ENCODE measurements at places on chromosomes 12 and 14.

GRCh38 chr12:67927815-67928214, 61.4 kb upstream of the IFNG-AS1 start:
- DNase-seq, result no peak

- DNase-seq, result no peak
Observed at GRCh38 chr12:55687746-55688145, 20.0 kb downstream of the ITGA7 start.

- no peak for DNase-seq
Observed at GRCh38 chr12:46267575-46267824, 1.3 kb downstream of the SLC38A1 start.

- DNase-seq, result no peak
Observed at GRCh38 chr12:31519511-31519910, 71.4 kb downstream of the DENND5B start.

DNA sequence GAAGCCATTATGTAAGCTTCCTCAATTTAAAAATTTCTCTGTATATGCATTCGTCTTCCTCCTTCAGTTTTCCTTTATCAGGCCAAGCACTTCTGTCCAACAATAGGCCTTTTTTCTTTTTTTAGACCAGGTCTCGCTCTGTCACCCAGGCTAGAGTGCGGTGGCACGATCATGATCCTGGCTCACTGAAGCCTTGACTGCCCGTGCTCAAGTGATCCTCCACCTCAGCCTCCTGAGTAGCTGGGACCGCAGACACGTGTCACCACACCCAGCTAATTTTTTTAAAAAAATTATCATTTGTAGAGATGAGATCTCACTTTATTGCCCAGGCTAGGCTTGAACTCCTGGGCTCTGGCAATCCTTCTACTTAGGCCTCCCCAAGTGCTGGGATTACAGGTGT, 25.8 kb downstream of the TAOK3 start:
- no peak for DNase-seq

Data from GDM1 (cell line).